ENCODE measurements at places on chromosomes 2 and 18.
A peak's percentile ranks its signal among the peaks of the same experiment; 100 is the strongest.

DNA sequence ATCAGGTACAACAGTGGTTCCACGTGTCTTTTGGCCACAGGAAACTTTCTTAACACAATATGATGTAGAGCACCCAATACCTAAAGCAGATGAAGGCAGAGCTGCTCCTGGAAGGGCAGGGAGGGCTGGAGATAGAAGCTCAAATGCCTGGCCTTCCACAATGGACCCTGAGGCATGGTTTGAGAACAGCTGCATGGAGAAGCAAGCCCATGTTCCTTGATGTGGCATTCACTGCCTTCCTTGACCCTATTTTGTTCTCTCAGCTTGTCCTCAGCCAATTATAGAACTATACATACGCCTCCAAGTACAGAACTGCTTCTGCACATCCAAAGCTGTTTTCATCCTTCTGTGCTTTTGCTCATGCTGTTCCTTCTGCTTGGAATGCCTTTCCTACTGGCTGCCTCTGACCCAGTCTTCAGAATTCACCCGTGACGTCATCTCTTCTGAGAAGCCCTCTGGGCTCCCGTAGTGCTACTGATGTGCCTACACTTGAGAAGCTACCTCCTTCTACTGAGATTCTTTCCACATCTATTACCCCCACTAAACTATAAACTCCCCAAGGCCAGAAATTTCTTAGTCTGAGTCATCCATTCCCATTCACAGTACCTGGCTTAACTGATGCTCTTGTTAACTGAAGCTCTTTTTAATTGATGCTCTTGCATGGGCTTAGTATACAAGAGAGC lies 69.9 kb downstream of the CHRNA1 start:
- no peak for DNase-seq

DNA sequence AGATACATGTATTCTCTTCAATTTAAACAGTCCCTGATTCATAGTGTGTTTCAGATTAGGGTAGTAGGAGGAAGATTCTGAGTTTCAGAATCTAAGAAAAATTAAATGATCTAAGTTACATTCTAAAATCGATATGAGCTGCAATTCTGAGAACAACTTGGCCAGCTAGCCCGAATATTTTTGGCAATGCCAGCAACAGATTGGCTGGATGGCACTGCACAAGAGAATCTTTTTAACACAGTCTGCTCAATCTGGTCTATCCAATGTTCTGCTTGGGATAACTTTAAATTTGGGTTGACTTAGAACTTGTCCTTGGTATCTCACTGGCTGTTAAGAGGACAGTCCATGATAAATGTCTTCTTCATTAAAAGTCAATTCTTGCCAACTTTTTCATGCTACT lies 853.9 kb downstream of the NRXN1 start:
- no peak for DNase-seq

- DNase-seq, result no peak
Observed at GRCh38 chr2:80326214-80326613, 21.7 kb upstream of the LRRTM1 start.

DNA sequence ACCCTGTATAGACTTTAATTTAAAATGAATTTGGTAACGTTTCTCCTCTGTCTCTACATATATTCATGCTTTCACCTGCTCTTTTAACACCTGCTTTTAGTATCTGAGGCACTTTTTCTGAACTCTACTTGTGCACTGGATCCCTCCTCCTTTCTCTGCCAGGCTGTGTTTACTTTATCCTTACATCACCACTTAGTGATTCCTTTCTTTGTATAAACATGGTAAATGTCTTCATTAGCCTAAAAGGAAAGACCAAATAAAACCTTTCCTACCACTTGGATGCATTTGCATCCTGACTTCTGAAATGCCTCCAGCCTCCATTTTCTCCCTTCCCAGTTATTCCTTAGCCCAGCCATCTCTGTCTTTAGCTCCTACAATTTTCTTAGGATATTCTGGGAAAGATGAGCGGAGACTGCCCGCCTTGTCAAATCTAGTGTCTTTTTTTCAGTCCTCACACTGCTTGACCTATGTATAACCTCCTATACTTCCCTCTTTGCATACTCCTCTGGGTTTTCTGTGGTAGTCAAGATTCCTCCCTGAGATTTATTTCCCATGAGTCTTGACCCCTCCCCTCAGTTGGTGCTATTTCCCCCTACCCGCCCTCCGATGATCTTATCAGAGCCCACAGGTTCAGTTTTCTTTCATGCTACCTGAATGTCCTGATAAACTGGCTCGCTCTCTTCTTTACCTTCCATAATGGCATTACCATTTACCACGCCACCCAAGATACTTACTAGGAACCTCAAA lies 44.8 kb downstream of the REL start:
- peak; percentile 18 for DNase-seq

- DNase-seq, result no peak
Observed at GRCh38 chr2:150459281-150459680, 28.2 kb downstream of the RND3 start.

GRCh38 chr2:107698861-107699260 lies 127.8 kb upstream of the RGPD4 start:
- no peak for DNase-seq

DNA sequence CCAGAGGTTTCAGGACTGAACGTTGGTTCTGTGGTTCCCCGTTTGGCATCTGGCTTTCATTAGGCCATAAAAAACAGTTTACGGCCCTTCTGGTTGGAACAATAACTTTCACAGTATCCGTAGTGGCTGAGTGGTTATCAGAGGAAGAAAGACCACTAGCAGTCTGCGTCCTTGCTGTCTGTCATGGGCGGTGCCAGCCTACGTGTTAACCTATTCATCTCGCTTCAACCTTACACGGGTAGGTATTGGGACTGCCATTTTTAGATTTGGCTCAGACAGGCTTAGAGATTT lies 42.6 kb upstream of the ROCK2 start:
- no peak for DNase-seq

GRCh38 chr18:56501896-56502295 lies 136.5 kb downstream of the TXNL1 start:
- no peak for DNase-seq

DNA sequence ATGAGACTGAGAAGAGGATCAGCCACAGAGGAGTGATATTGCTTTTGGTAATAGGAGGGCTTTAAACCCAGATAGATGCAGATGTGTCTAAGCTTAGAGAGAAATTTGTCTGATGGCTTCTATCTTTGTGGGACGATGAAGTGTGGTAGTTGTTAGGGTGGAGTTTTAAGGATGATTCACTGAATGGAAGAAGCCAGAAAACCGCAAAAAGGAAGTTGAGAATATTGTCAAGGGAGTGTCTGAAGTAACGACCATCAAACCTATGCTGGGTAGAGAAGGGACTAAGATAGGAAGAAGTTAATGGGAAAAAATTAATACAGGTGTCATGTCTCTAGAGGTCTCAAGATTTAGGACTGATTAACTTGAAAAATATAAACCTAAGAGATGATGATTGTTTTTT lies 195.6 kb upstream of the MC4R start:
- DNase-seq, result peak; percentile 4

DNA sequence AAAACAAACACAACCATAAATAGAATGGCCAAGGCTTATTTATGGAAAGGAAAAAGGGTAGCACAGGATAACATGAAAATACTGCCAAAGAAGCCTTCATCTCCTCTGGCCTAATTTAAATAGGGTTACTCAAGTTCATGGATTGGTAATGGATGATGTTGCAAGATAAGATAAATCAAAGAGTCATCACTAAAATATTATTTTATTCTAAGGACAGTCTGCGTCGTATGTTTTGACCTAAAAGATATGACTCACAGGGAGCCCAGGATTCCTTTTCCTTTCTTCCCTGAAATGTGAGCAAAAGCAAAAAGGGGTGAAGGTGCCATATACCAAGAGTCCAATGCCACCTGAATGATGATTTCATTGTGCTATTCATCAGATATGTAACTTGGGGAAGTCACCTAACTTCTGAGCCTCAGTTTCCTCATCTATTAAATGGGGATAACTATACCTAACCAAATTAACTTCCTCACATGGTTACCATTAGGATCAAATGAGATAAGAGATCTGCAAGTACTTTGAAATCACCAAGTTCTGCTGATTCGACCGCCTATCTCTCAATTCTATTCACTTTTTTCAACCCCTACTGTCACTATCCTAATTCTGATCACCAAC lies 137.7 kb downstream of the THADA start:
- no peak for DNase-seq

GRCh38 chr2:56705713-56706112 lies 521.9 kb downstream of the CCDC85A start:
- no peak for DNase-seq

- DNase-seq, result no peak
Observed at GRCh38 chr2:10446631-10447030, 1.5 kb downstream of the ODC1 start.

DNA sequence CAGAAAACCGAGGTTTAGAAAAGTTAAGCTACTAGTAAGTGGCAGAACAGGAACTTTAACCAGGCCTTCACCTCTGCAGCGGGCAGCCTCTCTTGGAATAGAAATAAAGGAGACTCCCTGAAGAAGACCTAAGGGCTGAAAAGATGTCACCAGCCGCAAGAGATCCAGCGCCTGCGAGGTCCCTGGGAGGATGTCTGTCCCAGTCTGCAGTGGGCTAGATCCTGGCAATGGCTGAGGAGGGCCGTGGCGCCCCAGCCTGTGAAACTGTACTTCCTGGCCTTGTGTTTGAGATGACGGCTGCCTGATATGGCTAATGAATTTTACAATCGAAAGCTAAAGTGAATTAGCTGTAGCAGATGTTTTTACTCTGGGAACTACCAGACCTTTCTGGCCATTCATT lies 300.6 kb upstream of the SALL3 start:
- no peak for DNase-seq

GRCh38 chr2:95356821-95357700 lies 45.4 kb upstream of the FAHD2A start:
- DNase-seq, result no peak

DNA sequence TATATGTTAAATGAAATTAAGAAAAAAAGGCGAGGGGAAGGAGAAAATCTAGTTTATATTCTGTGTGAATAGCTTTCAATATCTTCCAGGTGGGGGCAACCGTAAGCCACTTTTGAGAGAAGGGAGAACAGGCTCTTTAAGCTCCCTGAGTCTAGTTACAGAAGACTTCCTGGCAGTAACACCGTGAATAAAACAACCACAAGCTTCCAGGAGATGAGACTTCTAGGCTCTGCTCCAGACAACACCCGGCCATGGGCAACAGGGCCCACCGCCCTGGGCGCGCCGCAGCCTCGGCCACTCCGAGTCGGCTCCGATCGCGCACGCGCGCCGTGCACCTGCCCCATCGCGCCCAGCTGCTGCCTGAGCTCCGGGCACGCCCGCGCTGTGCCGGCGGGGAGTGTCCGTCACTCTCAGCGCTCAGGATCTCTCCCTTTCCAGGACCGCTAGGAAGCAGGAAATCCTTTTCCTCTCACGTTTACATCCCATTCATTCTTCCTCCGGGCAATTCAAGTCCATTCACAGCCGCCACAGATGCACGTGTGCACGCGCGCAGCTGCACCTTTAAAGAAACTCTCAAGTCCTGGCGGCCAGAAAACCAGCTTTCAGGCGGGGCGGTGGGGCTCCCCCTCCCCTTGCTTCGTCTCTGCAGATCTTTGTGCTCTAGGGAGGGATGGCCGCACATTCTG lies 19.4 kb upstream of the PAX3 start:
- DNase-seq, result peak; percentile 70

DNA sequence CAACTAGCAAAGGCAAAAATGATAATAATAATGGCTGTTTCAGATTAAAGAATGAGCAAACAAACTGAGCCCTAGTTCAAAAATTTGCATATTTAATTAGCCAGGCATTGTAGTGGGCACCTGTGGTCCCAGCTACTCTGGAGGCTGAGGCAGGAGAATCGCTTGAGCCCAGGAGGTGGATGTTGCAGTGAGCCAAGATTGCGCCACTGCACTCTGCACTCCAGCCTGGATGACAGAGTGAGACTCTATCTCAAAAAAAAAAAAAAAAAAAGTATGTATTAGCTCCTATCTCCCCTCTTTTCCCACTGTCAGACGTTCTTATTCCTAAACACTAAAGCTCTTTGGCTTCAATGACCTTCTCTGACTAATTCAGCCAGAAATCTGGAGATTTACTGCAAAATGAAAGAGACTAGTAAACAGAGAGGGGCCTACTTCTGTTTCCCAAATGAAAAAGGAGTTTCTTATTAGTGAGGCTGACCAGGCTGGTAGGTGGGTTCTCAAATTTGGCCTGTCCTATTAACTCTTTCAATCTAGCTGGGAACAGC lies 3.9 kb upstream of the SRBD1 start:
- no peak for DNase-seq

DNA sequence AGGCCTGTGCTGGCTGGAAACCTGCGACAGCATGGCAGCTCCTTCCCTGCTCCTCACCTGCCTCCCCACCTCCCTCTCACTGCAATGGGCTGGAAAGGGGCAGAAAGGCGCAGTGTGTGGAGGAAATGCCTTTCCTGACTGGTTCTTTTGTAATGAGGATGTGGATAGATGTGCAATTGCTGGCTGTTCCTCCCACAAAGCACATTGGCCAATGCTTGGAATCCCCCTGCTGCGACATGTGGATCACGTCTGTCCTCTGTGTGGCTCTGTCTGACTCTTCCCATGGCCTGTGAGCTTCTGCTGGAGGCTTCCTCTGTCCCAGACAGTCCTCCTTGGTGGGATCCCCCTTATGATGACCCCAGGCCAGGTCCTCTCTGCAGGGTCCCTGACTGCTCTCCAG lies 172.5 kb downstream of the NCK2 start:
- DNase-seq, result no peak

GRCh38 chr2:27734305-27734704 lies 37.2 kb upstream of the MRPL33 start:
- DNase-seq, result no peak

- DNase-seq, result no peak
Observed at GRCh38 chr2:236541008-236541562, 28.5 kb upstream of the ACKR3 start.

GRCh38 chr2:86628091-86628522 lies 4.4 kb upstream of the RNF103 start:
- no peak for DNase-seq

GRCh38 chr2:241571821-241572620 lies 13.5 kb downstream of the BOK start:
- DNase-seq, result peak; percentile 8

DNA sequence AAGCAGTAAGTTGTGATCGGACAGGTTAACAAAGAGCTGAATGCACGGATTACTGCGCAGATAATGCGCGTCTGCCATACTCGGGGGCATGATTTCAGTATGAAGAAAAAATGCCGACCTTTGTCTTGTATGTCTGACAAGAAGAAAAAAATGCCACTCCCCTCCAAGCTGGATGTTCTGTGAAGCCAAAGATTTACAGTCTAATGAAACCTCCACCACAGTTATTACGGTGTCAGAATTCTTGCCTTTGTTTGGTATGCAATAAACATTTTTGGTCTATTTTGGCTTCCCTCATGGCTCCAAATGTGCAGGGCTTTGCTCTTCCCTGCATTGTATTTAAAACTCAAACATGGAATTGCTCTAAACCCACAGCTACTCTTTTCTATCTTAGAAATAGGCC lies 72.2 kb upstream of the THUMPD2 start:
- DNase-seq, result no peak

All from common myeloid progenitor, CD34-positive (primary cell).